ENCODE measurements at places on chromosomes 11 and 22. TPM values are rescaled to one million over a fixed set of nuclear protein-coding genes. Genes with fewer than 3 reads are reported as not detected.

DNA sequence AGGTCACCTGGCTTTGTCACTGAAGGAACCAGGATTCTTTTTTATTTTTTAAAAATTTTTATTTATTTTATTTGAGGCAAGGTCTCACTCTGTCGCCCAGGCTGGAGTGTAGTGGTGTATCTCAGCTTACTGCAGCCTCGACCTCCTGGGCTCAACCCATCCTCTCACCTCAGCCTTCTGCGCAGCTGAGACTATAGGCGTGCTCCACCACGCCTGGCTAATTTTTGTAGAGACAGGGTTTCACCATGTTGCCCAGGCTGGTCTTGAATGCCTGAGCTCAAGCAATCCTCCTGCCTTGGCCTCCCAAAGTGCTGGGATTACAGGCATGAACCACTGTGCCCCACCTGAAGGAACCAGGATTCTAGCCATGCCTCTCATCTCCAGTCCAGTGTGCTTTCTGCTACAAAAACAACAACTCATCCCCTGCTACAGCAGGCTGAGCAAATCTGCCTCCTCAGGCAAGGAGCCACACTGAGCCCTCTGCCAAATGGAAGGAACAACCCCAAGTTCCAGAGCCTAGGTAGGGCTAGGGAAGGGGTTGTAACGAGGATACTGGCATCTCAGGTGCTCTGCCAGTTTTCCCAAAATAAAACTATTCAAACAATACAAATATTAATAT is 2.6 kb upstream of the PEX26 start:
- no peak for DNase-seq

DNA sequence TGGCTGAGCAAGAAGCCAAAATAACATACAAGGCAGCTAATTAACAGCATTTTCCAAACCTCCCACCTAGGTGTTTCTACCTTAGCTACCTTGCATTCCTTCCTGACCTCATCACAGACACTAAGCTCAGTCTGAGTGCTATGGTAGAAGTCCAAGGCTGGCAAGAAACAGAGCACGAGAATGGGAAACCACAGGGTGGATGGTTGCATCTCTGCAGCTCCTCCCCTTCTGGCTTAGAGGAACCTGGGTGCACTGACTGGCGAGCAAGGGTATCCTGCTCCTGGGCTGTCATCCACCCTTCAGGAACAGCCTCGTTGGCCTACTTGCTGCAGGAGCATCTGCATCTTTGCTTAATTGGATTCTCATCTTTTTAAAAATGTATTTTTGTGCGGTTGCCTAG is 73.1 kb upstream of the KIRREL3 start:
- no peak for DNase-seq

- DNase-seq, result no peak
These were observed 45.1 kb downstream of the C11orf96 start for GRCh38 chr11:43987384-43988039.

- DNase-seq, result no peak
These were observed 757.5 kb downstream of the NELL1 start for GRCh38 chr11:21426931-21427330.

- DNase-seq, result peak; percentile 6
These were observed 120.6 kb upstream of the LMO1 start for GRCh38 chr11:8384199-8384821.

DNA sequence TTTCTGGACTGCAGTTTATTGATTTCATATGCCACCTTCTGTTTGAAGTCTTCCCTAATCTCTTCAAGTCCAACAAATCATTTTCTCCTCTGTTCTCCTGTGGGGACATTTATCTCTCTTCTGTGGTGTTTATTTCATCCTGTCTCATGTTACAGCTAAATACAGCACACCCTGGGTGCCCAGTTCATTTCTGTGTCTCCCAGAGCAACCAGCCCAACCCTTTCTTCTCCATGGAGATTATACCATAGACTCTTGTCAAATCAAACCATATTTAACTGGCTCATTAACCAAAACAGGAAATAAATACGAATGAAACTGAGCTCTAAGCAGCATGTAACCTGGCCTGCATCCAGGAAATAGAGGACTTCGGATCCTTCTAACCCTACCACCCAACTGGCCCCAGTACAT is at the start of gene MS4A8:
Gene MS4A8, plus strand, starts transcription at position 329 of the 408 bp plus-strand sequence. CDS start 1,249 bp downstream, outside the sequence.
- no peak for DNase-seq

GRCh38 chr11:25435197-25435596 is 896.7 kb upstream of the ANO3 start:
- DNase-seq, result no peak

- no peak for DNase-seq
These were observed 190.9 kb upstream of the SORL1-AS1 start for GRCh38 chr11:121643479-121644186.

DNA sequence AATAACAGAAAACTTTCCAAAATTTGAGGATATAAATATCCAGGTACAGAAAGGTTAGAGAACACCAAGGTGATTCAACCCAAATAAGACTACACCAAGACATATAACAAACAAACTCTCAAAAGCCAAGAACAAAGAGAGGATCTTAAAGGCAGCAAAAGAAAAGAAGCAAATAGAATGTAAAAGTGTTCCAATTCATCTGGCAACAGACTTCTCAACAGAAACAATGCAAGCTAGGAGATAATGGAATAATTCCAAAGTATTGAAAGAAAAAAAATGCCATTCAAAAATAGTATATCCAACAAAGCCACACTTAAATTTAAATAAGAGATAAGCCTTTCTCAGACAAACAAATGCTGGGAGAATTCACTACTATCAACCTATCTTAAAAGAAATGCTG is 153.0 kb upstream of the FAT3 start:
- DNase-seq, result no peak

- no peak for DNase-seq
These were observed 8.9 kb upstream of the FXYD2 start for GRCh38 chr11:117833401-117833891.

The SLCO2B1 gene
- not detected for total RNA-seq

The OVOL1 gene
- 0.45 TPM for total RNA-seq

The TPP1 gene
- total RNA-seq, result 30.7 TPM

The YPEL4 gene
- total RNA-seq, result 0.56 TPM

The SAA2 gene
- not detected for total RNA-seq

The TUB gene
- 0.34 TPM for total RNA-seq

The GAB4 gene
- total RNA-seq, result 0.16 TPM

The NCF4 gene
- total RNA-seq, result 2.5 TPM

Measured in activated naive CD8-positive, alpha-beta T cell treated with anti-CD3 and anti-CD28 coated beads for 36 hours (primary cell).